T-helper 2 cell treated with Interferon-gamma antibody and Interleukin-4, amounts not matched to agents 5 μg/mL and 100 μg/mL, for 36 hours (primary cell): ENCODE measurements at places on chromosomes 3 and 15.

GRCh38 chr3:193593668-193594030, 641 bp downstream of the OPA1 start:
- H3K27me3 ChIP-seq = no peaks in the 10 kb centered on the region
- peak overlapping the region; percentile 99 for H3K27ac ChIP-seq
- H3K36me3 ChIP-seq = peaks cover 23% of the 10 kb centered on the region
- H3K4me1 ChIP-seq = peaks cover 40% of the 10 kb centered on the region

DNA sequence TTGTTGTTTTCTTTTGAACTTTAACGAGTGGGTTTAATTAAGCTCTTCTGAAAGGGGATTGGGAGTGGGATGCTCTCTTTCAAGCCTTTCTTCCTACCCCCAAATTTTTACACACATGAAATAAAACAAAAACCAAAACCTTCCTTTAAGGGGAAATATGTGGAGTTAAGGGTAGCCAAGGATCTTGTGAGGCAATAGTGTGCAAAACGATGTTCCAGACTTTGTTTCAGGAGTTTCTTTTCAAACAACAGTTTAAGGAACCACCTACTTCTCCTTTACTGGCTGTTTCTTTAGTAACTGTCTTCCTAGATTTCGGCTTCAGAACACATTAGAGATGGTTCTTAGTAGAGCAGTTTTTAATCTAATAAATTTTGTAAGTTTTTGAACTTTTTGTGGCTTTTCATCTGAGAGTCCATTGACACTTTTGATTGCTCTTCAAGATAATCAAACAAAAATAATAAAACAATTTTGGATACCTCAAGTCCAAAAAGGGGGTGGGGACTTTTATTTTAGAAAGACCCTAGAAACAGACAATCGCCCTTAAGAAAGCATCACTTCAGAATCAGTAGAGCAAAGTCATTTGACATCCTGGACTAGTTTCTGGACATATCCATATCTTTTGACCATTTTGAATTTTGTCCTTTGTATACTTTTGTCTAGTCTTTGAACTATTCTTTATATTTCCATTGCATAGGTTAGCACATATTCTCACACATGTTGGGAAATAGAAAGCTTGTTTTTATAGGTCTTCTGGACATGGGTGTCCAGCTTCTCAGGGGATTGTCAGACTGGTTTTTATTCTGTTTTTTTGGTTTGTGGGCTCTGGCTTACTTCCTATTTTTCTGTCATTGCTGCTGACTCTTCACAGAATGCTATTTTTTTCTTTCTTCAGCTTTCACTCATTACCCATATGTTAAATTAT, 6.0 kb downstream of the DIPK2A start:
- peak overlapping the region; percentile 17 for H3K4me3 ChIP-seq
- H3K4me1 ChIP-seq = peaks cover 33% of the 10 kb centered on the region
- DNase-seq = no peak
- H3K36me3 ChIP-seq = peaks cover 10% of the 10 kb centered on the region

DNA sequence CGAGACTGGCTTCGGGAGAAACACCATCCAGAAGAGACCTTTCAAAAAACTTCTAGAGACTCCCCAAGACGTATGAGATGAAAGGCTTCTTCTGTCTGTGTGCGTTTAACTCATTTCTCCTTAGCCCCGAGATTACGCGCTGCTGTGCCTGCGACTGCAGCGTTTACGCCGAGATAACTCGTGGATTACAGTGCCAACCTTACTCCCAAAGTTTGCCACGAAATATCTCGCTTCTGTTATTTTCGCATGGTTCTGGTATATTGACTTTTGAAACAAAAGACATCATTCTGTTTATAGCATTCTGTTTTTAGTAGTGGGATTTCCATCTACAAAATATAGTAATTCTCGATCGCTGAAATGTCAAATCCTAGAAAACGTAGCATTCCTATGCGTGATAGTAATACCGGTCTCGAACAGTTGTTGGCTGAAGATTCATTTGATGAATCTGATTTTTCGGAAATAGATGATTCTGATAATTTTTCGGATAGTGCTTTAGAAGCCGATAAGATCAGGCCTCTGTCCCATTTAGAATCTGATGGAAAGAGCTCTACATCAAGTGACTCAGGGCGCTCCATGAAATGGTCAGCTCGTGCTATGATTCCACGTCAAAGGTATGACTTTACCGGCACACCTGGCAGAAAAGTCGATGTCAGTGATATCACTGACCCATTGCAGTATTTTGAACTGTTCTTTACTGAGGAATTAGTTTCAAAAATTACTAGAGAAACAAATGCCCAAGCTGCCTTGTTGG, 467 bp downstream of the PGBD4 start:
- peak overlapping the region; percentile 100 for H3K4me3 ChIP-seq
- H3K36me3 ChIP-seq = peaks cover 27% of the 10 kb centered on the region
- H3K4me1 ChIP-seq = peaks cover 27% of the 10 kb centered on the region
- H3K27me3 ChIP-seq = no peaks in the 10 kb centered on the region
- no peak for DNase-seq

DNA sequence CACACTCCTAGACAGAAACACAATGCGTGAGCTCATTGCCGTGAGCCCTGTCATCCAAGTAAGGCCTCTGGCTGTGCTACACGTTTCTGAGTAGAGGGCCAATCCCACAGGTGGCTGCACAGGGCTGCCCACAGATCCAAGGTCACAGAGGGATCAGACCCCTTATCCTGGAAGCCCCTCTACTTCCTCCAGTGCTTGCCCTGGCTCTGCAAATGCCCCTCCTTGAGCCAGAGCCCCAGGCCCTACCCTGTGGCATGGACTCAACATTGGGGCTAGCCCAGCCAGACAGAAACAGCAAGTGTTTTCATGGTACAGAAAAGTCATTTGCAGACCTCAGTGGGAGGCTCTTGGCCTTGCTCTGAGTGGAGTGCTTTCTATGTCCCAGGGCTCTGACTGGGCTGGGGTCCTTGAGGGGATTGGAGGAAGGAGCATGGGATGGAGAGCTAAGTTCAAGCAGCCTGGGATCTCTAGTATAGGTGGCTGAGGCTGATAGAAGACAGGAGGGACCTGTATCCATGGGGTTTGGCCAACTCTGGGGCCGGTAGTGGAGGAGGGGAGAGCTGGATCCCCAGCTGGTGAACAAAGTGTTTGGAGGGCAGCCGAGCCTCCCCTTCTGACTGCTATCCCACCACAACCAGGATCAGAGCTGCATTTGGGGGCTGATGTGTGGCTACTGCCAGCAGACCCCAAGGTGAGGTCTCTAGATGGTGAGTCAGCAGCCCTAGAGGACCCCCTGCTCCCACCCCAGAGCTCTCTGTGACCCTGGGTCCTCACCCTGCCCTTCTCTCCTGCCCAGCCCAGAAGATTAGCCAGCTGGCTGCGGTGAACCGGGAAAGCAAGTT, 38.7 kb downstream of the GOLGA6A start:
- H3K27ac ChIP-seq = peak overlapping the region; percentile 26
- peaks cover 9% of the 10 kb centered on the region for H3K36me3 ChIP-seq
- no peak overlapping the region for H3K4me3 ChIP-seq
- peaks cover 4% of the 10 kb centered on the region for H3K4me1 ChIP-seq

- H3K4me3 ChIP-seq = no peak overlapping the region
- H3K36me3 ChIP-seq = no peaks in the 10 kb centered on the region
- DNase-seq = no peak
- no peaks in the 10 kb centered on the region for H3K4me1 ChIP-seq
- H3K27ac ChIP-seq = no peak overlapping the region
Measured at GRCh38 chr3:492586-493316, 296.2 kb downstream of the CHL1 start.

DNA sequence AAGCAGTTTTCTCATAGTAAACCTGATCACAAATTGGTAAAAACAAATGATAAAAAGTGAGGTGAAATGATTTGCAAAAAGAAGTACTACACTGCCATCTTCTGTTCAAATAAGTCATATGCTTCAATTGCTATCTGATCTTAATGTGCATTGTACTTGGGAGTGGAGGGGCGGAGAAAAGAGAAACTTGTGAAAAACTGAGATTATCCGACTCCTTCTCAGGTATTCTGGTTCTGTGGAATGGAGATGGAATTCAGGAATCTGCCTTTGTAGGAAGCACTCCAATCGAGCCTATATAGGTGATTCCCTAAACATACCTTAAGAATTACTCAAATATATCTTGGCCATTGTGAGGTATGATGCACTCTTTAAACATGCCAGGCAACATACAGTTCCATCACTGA, 180.6 kb downstream of the CHL1 start:
- no peaks in the 10 kb centered on the region for H3K4me1 ChIP-seq
- no peak for DNase-seq
- no peak overlapping the region for H3K27ac ChIP-seq
- no peaks in the 10 kb centered on the region for H3K36me3 ChIP-seq
- no peak overlapping the region for H3K4me3 ChIP-seq

DNA sequence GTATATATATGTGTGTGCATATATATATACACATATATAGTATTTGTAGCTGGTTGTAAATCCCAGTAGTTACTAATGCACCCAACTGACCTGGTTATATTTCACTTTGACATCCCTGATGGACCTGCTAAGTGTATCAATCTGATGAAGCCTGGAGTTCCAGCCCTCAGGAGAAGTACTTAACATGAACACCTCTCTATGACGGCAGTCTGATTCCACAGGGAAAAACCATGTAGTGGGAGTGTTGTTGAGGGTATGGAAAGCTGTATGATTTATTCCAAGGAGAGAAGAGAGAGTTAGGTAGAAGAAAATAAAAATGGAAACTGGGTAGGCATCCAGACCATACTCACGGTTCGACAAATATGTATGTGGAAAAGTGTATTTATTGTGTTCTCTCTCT, 531.2 kb upstream of the SEMA6D start:
- no peak overlapping the region for H3K27ac ChIP-seq
- no peak overlapping the region for H3K4me3 ChIP-seq
- H3K27me3 ChIP-seq = peaks cover 42% of the 10 kb centered on the region
- H3K4me1 ChIP-seq = no peaks in the 10 kb centered on the region

- no peaks in the 10 kb centered on the region for H3K36me3 ChIP-seq
- H3K27me3 ChIP-seq = peaks cover 23% of the 10 kb centered on the region
- no peak overlapping the region for H3K4me3 ChIP-seq
- H3K27ac ChIP-seq = no peak overlapping the region
Measured at GRCh38 chr3:133987948-133988484, 41.7 kb downstream of the SLCO2A1 start.

DNA sequence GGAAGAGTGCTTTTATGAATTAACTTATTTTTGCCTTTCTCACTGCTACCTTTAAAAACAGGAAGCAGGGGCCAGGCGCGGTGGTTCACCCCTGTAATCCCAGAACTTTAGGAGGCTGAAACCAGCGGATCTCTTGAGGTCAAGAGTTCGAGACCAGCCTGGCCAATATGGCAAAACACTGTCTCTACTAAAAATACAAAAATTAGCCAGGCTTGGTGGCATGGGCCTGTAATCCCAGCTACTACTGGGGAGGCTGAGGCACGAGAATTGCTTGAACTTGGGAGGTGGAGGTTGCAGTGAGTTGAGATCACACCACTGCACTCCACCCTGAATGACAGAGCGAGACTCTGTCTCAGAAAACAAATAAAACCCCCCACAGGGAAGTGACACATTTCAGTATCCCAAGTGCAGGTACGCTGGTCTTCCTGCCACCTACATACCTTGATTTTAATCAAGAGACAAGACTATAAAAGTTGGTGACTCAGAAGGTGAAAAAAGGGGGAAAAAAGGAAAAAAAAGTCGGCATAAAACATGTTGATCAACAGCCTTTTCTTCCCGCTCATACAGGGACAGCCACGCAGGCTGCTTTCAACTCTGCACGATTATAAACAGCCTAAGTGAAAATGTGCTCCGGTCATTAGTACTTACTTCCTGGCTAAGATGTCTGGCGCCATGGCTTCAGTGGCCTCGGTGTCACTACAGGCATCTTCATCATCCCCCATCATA, 18.8 kb downstream of the PPP1R2 start:
- no peak for DNase-seq
- H3K4me1 ChIP-seq = peaks cover 26% of the 10 kb centered on the region
- peak overlapping the region; percentile 24 for H3K4me3 ChIP-seq
- H3K36me3 ChIP-seq = peaks cover 36% of the 10 kb centered on the region

GRCh38 chr3:140092848-140093536, 158.0 kb downstream of the CLSTN2 start:
- H3K27me3 ChIP-seq = no peaks in the 10 kb centered on the region
- no peaks in the 10 kb centered on the region for H3K36me3 ChIP-seq
- no peaks in the 10 kb centered on the region for H3K4me1 ChIP-seq
- no peak overlapping the region for H3K27ac ChIP-seq

- H3K27ac ChIP-seq = no peak overlapping the region
- no peaks in the 10 kb centered on the region for H3K36me3 ChIP-seq
- peaks cover 8% of the 10 kb centered on the region for H3K27me3 ChIP-seq
- no peak overlapping the region for H3K4me3 ChIP-seq
- H3K4me1 ChIP-seq = no peaks in the 10 kb centered on the region
- DNase-seq = no peak
Measured at GRCh38 chr3:112167758-112168157, 34.7 kb upstream of the GCSAM start.

- H3K27me3 ChIP-seq = no peaks in the 10 kb centered on the region
- H3K4me1 ChIP-seq = peaks cover 7% of the 10 kb centered on the region
- no peak for DNase-seq
- H3K27ac ChIP-seq = no peak overlapping the region
- H3K36me3 ChIP-seq = peaks cover 26% of the 10 kb centered on the region
Measured at GRCh38 chr3:185623939-185624665, 38.0 kb downstream of the SENP2 start.

DNA sequence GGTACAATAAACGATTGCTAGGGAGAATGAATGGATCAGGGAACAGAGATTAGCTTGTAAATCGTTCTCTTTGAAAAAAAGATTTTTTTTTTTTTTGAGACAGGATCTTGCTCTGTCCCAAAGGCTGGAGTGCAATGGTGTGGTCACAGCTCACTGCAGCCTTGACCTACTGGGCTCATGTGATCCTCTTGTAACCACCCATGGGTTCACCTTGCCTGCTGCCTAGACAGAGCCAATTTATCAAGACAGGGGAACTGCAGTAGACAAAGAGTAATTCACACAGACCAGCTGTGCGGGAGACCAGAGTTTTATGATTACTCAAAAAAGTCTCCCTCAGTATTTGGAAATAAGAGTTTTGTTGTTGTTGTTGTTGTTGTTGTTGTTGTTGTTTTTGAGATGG, 39.6 kb downstream of the METTL6 start:
- H3K4me3 ChIP-seq = no peak overlapping the region
- H3K36me3 ChIP-seq = no peaks in the 10 kb centered on the region

DNA sequence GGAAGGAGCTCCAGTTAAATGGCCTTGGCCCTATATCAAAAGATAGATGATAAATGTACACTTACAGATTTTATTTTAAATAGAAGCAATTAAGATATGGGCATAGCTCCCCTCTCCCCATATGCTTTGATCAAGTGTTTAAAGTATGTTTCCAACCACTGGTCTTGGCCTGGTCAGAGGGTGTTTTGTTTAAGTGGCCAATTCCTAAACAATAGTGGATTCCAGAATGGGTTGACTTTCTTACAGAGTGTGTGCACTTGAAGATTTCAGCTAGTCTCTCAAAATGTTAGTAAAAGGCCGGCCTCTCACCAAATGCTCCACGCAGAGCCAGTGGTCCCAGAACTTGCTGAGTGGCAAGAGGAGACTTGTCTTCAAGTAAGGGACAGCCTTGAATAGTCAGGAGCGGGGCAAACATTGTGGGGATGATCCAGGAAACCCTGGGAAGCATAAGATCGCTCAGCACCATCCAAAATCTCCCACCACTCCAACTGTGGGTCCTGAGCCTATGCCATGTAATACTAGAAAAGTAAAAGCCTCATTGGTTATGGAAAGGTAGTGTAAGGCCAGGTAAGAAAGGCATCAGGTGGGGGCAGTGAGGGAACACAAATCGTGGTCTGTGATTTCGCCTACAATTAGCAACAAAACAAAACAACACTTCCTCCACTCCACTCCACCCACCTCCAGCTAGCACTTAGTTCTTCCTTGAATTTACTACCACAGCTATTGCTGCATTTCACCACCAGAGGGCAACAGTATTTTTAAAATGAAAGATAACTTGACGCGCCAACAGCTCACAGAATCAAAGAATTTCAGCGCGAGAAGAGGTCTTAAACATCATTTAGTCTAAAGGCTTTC, 4.8 kb downstream of the RARRES1 start:
- peak; percentile 33 for DNase-seq
- peaks cover 16% of the 10 kb centered on the region for H3K4me1 ChIP-seq
- H3K36me3 ChIP-seq = peaks cover 4% of the 10 kb centered on the region
- H3K4me3 ChIP-seq = peak overlapping the region; percentile 50
- no peak overlapping the region for H3K27ac ChIP-seq
